ENCODE measurements at places on chromosomes 1 and 21. TPM values are rescaled to one million over a fixed set of nuclear protein-coding genes. Genes with fewer than 3 reads are reported as not detected.

GRCh38 chr1:239511875-239512274, 125.5 kb downstream of the CHRM3 start:
- DNase-seq = no peak
- no peaks in the 10 kb centered on the region for H3K36me3 ChIP-seq
- no peaks in the 10 kb centered on the region for H3K4me1 ChIP-seq
- H3K27me3 ChIP-seq = no peaks in the 10 kb centered on the region
- no peak overlapping the region for H3K27ac ChIP-seq
- no peak overlapping the region for H3K4me3 ChIP-seq

The PLA2G2D gene
- not detected for polyA plus RNA-seq

GRCh38 chr1:204190212-204191211, 5.8 kb downstream of the KISS1 start:
- H3K4me3 ChIP-seq = no peak overlapping the region
- H3K27ac ChIP-seq = no peak overlapping the region
- H3K36me3 ChIP-seq = no peaks in the 10 kb centered on the region
- peaks cover 3% of the 10 kb centered on the region for H3K27me3 ChIP-seq
- no peak for DNase-seq
- no peaks in the 10 kb centered on the region for H3K4me1 ChIP-seq

DNA sequence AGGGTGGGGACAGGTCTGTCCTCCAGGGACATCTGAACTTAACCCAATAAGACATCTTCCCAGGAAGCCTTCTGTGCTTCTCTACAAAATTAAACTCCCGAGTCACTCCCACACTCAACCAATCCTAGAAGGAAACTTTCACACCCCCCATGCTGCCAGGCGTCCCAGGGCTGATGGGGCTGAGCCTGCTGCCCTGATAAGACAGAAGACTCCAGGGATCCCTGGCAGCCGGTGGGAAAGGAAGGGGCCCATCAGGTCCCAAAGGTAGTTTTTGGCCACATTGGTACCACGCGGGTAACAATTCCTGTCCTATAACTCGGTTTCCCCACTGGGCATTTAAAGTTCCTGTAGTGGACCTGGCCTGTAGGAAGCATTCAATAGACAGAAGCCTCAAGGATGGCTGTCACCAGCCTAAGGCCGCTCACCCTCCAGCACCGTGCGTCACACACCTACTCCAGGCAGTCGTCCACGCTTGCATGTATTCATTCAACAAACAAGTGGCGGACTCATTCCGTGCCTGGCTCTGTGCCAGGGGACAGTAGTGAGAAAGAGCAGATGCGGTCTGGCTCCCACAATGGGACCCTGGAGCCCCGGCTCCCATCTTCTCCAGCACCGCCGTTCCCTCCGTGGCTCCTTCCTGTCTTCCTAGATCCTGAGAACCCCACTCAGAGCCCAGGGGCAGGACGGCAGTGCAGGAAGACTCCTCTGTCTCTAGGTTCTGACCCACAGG, 465.2 kb downstream of the NPHP4 start:
- no peaks in the 10 kb centered on the region for H3K4me1 ChIP-seq
- no peak overlapping the region for H3K27ac ChIP-seq
- DNase-seq = no peak

DNA sequence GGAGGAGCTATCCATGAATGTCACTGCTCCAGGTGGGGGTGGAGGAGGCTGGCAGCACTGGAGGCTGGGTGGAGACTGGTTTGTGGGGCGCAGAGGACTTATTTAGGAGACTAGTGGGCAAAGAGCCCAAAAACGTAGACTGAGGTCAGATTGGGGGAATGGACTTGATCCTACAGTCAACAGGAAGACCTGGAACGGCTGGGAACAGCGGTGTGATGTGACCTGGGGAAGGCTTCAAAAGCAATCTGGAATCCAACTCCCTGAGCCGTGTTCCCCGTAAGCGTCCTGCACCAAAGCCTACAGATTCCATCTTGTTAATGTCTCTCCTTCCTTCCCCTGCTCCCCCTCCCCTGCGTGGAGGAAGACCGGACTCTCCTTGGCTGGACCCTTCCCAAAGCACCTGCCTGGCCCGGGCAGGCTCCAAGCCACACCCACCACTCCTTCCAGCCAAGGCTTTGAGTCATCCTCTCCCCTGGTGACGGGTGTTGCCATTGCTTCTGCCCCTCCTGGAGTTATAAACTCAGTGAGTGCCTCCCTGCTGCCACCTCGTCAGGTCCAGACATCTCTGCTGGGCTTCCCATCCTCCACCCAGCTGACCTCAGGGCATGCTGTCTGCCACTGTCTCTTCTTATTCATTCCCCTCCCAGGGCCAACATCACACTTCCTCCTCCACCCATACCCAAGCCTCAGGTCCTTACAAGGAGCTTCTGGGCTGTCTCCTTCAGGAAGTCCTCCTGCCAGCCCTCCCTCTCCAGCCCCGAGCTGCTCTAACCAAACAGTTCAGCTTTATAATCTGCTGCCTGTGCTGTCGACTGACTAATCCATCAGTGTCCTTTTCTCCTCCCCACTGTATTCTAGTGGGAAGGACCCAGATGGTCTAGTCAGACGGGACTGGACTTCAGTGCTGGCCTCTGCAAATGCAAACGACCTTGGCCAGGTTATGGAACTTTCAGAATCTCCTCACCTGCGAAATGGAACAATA, 1.6 kb upstream of the CLSTN1 start:
- DNase-seq = peak; percentile 80
- peaks cover 24% of the 10 kb centered on the region for H3K4me1 ChIP-seq
- no peaks in the 10 kb centered on the region for H3K36me3 ChIP-seq
- no peaks in the 10 kb centered on the region for H3K27me3 ChIP-seq
- H3K27ac ChIP-seq = peak overlapping the region; percentile 70

- no peak overlapping the region for H3K4me3 ChIP-seq
- no peaks in the 10 kb centered on the region for H3K27me3 ChIP-seq
- DNase-seq = no peak
- no peaks in the 10 kb centered on the region for H3K36me3 ChIP-seq
- no peaks in the 10 kb centered on the region for H3K4me1 ChIP-seq
Measured at GRCh38 chr1:22315315-22316078, 136.2 kb upstream of the ZBTB40 start.

The POGK gene
- 6.3 TPM for polyA plus RNA-seq
